Stimulated activated CD4-positive, alpha-beta T cell treated with anti-CD3 and anti-CD28 coated beads, Interleukin-2, amount 100 ng/mL, for 24 hours (primary cell): ENCODE measurements at places on chromosomes 11 and 22.

DNA sequence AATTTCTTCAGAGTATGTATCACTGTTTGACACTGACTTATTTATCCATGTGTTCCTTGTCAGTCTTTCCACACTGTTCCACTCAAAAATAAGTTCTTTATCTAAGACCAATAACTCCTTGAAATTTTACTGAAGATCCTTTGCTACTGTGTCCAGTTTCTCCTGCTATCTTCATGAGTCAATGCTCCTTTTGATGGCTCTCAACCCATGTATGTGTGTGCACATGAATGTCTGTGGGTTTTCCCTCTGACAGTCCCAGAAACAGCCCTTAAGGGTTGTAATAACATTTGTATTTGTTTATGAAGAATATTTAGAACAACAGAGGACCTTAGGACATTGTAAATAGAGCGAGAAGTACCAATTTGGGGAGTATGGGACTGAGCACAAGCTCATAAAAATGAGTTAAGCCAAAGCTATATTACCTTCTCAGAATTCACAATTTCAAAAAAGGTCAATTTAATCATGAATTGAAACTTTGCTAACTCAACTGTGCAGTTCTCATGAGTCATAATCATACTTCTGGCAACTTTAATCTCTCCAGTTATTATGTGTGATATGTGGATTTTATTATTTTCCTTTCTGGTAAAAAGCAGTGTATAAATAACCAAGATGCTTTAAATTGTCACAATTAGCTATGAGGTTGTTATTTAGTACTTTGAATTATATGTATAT, 533.6 kb downstream of the CNTN5 start:
- DNase-seq, result no peak

DNA sequence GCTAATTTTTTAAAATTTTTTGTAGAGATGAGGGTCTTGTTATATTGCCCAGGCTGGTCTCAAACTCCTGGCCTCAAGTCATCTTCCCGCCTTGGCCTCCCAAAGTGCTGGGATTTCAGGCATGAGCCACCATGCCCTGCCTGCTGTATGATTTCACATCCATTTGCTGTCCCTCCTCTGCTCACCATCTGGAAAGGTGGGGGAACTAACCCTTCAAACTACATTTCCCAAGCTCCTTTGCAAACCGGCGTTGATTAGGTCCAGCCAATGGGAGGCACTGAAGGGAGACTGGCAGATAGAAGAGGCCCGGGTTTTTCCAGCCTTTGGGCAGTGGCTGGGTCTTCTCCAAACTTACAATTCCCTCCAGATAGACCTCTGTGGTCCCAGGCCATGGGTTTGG, 19.3 kb downstream of the RFPL1 start:
- DNase-seq, result no peak

DNA sequence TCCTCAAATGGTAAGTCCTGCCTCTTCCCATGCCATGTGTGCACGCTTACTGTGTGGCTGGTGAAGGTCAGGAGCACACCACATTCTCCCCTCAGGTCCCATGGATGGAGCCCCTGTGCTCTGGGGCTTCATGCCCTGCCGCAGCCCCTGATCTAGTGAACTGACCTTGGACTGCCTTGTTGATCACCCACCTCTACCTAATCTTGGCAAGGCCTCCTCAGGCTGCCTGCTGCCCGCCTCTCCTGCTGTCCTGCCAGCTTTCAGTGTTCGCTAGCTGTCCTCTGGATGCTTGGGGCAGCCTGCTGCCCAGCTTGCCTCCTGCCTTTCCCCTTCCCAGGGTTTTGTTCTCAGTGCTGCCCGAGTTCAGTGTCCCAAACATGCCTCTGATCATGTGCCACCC, 38.1 kb downstream of the CABIN1 start:
- no peak for DNase-seq

DNA sequence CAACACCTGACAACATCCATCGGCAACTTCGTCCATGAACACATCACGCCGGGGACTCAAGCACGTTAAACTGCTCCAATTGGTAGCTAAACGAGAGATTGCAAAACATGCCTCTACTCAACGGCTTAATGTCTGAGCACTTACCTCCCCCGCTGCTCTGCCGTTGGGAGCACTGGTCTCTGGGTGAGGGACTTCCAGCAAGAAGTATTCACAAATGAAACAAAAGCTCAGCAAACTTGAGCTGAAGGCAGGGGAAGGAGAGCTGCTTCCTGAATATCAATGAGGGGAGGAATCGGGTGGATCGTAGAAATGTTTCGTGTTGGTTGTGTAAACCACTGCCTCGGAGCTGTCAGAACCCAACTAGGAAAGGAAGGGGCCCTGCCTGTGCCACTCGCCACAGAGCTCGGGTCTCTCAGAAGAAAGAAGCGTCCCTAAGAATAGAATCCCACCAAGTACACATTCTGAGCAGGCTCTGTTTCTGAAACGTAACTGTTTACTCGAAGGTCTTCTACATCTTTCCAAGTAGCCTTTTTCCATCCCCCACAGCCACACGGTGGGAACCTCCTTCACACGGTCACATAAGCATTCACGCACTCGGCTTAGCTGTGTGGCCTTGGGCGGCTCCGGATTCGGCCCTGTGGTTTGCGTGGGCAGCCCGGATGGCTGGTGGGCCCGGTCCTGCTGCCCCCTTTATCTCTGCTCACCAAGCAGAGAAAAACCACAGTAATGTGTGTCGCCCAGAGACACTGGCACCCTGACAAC, at the start of gene MLC1:
Gene MLC1 (minus strand): TSS at position 216 of the 762 bp plus-strand sequence. CDS start 524 bp downstream, outside the sequence.
- DNase-seq, result peak; percentile 10

DNA sequence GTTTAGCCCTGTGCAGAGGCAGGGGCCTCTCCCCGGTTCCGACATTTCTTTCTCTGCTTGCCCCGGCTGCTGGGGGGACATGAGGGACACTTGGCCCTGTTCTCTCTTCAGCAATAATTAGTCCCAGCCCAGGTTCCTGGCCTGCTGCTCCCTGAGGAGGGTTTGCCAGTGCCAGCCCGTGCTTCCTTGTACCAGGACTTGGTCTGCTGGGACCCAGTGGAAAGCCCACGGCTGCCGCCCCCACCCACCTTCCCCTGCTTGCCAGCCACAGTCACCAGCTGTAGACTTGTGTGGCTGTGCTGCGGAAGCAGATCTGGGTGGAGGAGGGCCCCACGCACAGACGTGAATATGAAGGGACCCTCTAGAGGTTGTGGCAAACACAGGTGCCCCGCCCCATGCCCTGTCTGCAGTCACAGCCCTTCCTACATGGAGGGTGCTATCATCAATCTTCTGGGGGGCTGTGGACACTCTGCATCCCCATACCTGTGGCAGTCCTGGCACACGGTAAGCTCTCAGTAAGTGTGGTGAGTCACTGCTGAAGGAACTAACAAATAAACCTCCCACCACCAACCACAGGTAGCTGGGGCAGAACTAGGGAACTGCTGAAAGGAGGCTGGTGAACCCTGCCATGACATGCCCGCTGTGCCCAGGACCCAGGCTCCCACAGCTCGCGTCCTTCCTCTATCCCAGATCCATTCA, 949 bp downstream of the TP53AIP1 start:
- DNase-seq, result no peak

DNA sequence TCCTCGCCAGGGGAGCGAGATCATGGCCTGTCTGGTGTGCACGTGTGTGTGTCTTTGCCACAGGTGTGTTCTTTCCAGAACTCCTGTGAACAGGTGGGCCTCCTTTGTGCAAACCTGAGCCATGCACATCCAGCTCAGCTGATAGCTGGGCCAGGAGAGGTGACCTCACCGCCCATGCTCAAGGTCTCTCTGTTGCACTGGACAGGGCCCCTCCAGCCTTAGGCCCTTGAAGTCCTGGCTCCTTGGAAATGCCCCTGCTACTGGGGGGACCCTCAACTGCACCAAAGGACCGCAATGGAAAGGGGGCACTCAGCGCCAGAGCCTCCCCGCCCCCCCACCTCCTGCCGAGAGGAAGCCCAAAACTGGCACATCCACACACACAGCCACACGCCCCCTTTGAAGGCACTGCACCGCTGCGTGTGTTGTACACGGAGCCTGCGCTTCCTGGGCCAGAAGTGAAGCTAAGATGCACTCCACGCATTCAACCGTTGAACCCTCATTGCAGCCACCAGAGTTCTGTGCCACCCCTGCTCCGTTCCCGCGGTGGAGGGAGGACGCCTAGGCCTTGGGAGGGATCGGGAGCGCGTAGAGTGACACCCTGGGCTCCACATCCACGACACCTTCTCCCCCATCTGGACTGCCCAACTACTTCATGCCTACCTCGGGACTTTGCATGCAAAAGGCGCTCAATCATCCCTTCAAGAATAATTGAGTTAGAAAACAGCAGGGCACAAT, 16.4 kb upstream of the IL2RB start:
- no peak for DNase-seq

DNA sequence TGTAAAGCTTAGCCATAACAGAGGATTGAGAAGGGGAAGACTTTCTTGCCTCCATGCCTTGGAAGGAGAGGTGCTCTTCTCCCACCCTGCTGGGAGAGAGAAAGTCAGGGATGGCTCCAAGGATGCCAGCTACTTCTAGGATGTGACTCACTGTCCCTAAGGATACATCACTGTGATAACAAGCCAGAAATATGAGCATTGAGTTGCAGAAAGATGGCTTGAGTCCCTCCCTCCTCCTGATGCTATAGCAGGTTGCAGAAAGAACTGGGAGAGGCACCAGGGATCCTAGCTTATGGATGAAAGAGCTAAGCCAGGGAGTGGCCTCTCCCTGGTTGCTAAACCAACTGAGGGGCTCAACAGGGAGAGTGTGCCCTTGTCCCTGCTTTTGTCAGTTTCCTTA, 27.8 kb upstream of the FJX1 start:
- DNase-seq, result no peak

- no peak for DNase-seq
Measured at GRCh38 chr11:117919781-117920221, 9.4 kb downstream of the TMPRSS13 start.

GRCh38 chr11:78037825-78038620, 14.9 kb upstream of the KCTD14 start:
- no peak for DNase-seq

DNA sequence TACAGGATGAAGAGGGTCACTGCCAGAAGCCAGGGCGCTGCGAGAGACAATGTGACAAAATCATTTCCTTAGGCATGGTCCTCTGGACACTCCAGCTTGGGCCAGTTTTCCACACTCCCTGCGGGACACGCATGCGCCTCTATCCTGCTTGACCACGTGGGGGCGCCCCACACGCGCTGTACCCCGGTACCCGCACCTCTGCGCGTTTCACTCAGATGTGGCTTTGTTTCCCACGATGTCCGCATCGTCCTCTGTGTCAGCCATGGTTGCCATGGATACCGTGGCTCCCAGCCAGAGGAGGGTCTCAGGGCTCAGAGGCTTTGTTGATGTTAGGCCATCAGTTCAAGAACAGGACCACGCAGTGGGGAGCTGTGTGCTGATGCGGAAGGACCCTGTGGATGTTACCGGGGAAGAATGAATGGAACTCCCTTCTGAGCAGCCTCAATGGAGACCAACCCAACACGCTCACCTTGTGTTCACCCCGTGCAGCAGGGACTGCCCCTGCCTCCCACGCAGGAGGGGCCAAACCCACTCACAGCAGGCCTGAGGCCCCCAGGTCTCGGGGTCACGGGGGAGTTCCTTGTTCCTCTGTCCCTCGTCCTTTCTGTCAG, 101.1 kb upstream of the SLC22A12 start:
- DNase-seq, result peak; percentile 69

- DNase-seq, result peak; percentile 44
Measured at GRCh38 chr11:19311308-19312030, 70.7 kb upstream of the E2F8 start.

DNA sequence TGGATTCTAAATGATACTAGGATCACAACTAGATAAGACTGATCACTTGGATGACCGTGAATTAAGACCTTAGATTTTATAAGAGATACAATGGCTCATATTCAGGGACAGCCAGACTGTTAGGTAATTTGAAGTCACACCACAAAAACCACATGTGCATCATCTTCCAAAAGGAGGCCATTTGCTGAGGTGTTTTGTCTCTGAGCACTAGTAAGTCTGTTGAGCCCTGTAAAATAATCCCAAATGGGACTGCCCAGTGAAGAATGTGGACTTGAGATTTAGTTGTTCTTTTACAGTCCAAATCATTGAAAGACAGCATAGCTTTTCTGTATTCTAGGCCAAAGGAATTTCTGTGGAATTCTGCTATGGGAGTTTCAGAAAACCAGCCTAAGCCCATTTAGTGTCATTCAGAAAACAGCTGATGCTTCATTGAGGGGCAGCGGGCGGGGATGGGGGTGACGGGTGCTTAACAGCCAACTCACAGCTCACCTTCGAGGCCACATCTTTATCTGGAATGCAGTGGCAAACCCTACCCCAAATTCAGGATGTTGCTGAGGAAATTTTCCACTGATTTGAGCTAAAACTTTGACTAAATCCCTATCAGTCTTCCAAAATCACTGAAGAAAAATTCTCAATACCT, 80.1 kb upstream of the BIRC3 start:
- DNase-seq, result no peak

- no peak for DNase-seq
Measured at GRCh38 chr11:108160970-108161566, 39.7 kb downstream of the ACAT1 start.

DNA sequence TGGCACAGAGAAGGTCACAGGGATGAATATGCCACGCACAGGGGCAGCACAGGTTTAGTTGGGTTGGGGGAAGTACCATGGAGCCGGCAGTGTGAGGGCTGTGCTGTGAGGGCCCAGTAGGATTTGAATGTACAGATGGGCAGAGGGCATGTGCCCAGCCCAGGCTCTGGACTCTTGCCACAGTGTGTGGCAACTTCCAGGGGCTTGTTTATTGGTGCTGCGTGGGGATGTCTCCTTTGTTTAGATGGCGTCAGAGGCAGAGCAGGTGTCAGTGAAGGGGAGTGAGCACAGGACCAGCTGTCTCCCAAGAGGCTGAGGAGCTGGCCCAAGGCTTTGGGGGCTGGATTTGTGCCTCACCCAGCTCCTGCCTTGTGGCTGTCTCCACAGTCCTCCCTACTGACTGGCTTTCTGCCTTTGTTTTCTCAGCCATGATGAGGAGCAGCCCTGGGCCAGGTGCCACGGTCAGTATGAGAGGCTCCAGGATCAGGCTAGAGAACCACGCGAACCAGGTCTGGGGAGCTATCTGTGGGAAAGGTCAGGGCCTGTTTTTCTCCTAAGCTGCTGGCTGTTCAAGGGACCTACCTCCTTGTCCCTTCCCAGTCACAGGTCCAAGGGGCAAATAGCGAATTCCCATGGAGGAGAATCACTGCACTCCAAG, 21.9 kb downstream of the SUN2 start:
- no peak for DNase-seq

GRCh38 chr11:11691296-11692151, 69.7 kb upstream of the GALNT18 start:
- no peak for DNase-seq

- DNase-seq, result no peak
Measured at GRCh38 chr11:7533199-7534041, 19.6 kb downstream of the PPFIBP2 start.

DNA sequence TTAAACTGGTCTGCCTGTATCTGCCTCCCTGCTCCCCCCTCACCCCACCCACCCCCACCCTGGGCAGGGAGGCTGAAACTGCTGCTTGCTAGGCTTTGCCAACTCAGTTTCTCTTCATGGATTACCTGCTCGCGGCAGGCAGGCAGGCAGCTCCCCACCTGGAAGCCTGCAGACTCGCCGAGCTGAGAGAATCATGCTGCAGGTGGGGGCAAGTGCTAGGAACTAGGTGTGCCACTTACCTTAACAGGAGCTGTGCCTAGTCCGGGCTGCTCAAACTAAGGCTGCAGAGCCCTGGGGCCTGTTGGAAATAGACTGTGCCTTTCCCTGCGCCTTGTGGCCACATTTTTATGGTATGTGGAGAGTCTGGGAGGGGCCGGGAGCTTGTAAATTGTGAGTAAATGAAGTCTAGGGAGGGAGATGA, 30.3 kb downstream of the MARK2 start:
- no peak for DNase-seq
